Cortex of kidney (tissue), 1 donor: ENCODE measurements at places on chromosomes 5 and 9.

GRCh38 chr9:120996409-120996808, 53.7 kb downstream of the C5 start:
- DNase-seq = no peak

- no peak for DNase-seq
These were observed 227.3 kb upstream of the ITGA1 start for GRCh38 chr5:52560366-52560765.

DNA sequence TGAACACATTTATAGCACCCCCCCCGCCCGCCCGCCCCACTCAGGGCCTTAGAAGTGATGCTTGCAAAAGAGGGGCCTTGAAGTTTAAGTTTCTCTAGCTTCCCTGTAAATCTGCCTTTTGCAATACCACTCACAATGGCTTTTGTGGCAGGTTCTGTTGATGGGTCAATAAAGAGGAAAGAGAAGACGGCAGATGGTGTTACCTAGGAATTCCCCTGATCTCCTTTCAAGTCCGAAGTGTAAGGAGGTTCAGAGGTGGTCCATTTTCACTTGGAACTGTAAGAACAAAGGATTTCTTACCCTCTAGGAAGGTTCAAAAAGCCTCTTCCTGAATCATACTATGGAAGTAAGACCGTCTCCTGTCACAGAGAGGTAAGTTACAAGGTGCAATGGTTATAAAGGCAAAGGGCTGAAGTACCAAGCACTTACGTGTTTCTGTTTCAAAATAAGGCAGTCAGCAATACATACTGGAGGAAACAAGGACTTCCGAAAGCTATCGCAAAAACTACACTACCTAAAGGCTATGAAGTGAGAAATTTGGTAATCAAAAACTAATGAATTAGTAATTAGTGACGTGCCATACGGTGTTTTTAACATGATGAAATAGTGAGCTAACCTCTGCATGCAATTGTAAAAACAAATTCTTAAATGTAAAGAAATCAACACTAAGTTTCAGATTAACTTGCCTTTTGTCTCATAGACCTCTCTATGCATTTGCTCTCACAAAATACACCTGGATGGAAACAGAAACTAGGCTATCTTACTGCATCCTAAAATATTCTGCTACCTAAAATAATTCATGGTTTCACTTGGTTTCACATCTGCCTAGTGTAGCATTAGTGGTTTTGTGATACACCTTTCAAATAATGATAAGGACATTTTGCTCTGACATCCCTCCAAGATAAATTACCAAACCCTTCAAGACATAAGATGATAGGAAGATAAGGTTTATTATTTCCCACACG, 589.4 kb upstream of the FAM174A start:
- DNase-seq = no peak

- no peak for DNase-seq
These were observed 102.2 kb upstream of the PRR16 start for GRCh38 chr5:120361941-120362340.

- DNase-seq = no peak
These were observed 84.3 kb upstream of the ACTBL2 start for GRCh38 chr5:57566914-57567313.

- DNase-seq = no peak
These were observed 46.1 kb upstream of the RIC1 start for GRCh38 chr9:5582835-5583195.

DNA sequence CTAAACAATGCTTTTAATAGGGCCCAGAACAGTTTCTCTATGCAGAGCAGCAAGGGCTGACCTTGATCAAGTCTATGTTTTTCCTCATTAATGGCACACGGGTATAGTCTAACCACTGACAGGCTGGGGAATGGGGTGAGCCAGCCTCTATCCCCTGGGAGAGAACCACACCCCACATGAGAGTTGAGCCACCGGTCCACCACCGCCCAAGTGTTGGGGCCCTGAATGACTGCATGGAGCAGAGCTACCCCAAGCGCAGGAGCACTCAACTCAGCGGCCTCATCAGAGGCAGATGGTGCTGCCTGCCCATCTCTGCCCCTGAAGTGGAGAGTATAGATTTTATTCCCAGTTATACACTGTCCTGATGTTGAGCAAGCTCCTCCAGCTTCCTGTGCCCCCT, 247.9 kb upstream of the IRX1 start:
- DNase-seq = no peak

DNA sequence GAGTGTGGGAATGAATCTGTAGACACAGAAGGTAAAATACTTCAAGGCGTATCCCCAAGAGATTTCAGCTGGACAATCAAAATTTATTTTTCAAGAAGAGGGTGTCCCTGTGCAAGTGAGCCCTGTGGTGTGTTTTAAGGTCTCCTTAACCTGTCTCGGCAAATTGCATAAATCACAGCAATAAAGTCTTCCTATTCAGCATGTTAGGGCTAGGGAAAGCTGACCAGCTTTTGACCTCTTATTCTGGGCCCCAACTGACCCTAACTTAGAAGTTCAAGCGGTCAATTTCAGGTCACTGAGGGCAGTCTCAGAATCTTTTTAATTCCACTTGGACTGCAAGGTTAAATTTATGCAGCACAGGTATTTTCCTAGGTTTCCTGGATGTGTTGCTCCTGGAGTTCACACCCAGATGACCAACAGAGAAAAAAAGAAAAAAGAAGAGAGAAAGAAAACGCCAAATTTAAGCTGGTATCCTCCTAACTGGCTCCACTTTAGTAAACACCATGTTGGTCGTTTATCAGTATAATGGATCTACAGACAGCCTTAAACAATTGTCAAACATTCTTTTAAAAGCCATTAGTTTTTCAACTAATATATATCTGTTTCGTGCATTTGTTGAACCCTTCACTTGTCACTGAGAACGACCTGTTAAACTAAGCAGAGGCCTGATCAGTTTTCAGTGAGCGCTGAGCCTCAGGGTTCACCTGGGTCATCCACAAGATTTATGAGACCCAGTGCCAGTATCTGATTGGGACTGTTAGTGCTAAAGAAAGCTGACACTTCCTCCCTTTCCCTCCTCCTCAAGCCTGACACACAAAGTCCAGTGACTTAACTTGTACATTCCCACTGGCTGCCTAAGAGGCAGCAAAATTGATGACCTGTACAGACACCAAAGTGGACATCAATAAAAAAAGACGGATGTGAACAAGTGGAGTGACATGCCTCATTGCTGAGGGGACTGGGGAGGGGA, 546.1 kb downstream of the NR2F1-AS1 start:
- no peak for DNase-seq

DNA sequence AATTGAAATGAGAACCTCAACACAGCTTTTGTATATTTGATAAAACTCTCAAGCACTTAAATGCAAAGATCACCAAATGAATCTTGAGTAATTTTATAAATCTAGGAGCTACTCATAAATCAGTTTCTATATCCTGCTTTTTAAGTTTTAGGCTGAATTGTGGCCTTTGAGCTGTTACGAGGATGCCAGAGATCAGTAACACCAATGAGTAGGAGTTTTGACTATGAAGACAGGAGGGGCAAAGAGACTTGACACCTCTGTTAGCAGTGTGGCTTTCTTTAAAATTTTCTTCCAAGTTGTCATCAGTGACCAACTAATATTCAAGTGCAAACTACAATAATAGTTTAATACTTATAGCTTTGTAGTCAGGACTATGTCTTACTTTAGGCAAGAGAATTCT, 12.6 kb downstream of the PPIP5K2 start:
- no peak for DNase-seq

DNA sequence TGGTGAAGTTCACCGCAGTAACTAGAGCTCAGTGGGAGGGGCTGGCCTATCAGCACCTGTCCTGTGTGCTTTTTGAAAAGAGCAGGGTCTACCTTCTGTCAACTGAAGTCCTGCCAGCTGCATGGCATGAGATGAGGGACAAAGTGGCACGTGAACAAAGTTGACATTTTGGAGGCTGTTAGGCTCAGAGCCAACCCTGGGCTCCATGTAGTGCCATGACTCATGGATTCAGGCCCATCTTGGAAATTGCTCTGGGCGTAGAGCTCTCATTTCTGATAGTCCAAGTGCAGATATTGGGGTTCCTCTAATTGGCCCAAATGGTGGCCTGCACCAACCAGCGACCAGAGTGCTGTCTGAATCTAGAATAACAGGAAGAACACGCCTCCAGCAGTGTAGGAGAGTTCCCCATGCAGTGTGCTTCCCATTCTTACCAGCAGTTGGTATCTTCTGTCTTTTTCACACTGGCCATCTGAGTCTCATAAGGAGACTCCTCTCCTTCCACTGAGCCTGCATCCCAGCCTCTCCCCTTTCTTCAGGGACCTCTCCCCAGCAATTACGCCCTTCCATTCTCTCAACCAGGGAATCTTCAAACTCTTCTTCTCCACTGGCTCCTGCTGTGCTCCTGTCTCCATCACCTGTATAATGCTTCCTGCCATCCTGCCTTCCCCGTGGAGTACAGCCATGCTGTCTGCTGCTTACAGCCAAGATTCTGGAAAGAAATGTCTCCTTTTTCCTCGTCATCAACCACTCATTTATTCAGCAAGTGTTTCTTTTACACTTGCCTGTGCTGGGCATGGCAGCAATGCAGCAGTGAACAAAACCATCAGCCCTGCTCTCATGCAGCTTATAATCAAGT, 30.4 kb downstream of the IRF1 start:
- DNase-seq = no peak

DNA sequence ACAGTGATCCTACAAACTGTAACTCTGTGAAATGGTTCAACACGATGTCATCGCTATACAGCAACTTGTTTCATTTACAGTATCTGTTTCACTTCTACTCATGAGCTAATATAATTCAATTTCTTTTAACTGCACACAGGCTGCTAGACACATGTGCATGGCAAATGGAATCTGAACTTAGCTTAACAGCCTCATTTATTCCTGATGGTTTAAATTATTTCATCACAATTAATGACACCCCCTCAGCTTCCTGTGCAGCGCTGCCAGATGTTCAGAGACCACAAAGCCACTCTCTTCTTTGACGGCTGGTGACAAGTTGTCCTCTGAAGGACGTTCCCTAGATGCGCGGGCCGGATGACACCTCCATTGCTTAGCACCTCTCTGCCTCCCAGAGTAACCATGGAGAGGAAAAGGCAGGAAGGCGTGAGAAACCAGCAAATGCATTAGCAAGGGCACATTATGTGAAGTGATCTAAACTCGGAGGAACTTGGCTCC, 191.1 kb downstream of the BNC2 start:
- DNase-seq = no peak

DNA sequence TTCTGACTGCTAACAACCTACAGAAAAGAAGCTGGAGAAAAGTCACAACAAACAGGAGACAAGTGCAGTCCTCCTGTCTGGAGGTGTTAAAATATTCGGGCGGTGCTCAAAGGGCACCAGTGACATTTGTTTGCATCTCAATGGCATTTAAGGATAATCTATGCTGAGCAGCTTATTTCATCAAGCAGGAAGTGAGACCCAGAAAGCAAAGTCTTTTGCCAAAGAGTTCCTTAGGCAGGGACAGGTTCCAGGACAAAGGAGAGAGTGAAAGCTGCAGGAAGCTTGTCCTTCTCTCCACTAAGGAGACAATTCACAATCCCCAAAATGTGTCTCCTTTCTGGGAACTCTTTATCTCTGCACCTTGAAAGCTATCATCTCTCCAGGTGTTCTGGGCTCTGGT, 38.7 kb upstream of the CDK20 start:
- no peak for DNase-seq

- no peak for DNase-seq
These were observed 45.8 kb downstream of the SECISBP2 start for GRCh38 chr9:89363921-89364665.

GRCh38 chr9:137317718-137318511, 15.8 kb upstream of the NRARP start:
- no peak for DNase-seq

DNA sequence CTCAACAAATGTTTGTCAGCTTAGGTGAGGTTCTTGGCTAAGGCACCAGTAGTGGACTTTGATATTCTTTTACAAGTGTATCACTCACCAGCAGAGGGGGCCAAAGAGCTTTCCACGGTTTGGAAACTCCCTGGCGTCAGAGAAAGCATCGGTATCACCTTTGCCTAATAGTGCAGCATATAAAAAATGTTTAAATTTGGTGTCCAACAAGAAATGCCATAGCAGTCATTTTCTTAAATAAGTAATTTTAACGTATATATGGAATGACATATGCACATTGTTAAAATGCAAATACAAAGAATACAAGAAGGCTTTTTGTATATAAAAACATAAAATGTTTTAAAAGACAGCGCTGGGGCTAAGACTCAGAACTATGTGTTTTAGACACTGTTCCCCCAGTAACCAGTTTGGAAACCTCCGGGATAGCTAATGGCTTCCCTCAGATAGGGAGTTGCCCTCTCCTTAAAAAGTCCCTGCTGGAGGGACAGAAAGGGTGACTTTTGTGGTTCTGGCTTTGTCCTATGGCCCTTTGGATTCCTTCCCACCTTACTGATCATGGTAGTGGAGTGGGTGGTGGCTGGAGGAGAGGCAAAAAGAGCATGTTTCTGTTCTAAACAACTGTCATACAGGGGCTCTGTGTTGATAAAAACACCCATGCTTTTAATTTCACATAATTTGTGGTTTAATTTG, 124.6 kb downstream of the GPBP1 start:
- no peak for DNase-seq

DNA sequence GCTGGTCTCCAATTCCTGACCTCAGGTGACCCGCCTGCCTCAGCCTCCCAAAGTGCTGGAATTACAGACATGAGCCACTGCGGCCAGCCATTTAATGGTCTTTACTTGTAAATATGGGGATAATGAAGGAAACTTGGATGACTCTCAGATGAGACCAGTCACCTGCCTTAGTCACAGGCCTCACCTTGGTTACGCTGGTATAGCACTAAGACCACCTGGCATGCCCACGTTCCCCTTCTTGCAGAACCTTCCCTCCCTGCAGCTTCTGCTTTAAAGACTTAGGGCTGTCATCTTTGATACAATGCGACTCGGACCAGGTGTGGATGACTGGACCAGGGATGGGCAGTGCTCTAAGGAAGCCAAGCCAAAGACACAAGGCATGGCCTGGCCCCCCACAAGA, 629.9 kb downstream of the CCDC171 start:
- DNase-seq = no peak

DNA sequence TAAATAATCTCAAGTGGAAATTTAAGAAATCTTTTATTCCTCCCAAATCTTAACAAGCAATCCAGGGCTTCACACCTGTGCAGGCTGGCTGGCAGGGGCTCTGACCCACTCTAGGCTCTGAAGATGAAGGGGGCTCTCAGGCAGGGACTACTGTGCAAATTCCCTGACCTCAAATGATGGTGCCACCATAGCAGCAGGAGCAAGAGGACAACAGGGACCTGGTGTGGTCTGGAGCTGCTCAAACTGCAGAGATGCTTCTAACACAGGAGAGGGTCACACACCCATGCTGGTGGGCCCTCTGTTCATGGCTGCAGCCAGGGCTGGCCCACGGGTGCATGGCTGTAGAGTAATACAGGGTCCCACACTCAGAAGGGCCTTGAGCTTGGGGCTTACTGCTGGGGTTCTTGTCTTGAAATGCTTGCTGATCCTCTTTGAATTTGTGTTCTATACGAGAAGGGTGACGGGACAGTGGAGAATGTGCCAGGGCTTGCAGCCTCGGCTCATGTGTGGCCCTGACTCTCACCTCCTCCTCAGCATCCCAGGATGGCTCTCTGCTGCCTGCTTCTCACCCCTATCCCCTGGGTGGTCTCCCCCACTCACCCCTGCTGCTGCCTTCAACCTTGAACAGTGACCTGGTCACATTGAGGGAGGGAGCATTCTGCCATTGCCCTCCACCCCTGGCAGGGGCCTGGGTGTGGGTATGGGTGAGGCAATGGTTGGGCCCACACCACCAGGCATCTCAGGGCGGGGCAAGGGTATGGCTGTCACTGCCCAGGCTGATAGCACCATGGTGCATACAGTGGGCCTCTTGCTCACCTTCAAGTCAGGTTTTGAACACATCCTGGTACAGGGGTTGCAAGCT, 191.7 kb downstream of the FSTL4 start:
- no peak for DNase-seq

GRCh38 chr5:32780508-32780919, 69.4 kb downstream of the NPR3 start:
- no peak for DNase-seq

GRCh38 chr5:97297063-97297703, 114.1 kb upstream of the RIOK2 start:
- DNase-seq = no peak
